ENCODE measurements at places on chromosomes 4 and X.

DNA sequence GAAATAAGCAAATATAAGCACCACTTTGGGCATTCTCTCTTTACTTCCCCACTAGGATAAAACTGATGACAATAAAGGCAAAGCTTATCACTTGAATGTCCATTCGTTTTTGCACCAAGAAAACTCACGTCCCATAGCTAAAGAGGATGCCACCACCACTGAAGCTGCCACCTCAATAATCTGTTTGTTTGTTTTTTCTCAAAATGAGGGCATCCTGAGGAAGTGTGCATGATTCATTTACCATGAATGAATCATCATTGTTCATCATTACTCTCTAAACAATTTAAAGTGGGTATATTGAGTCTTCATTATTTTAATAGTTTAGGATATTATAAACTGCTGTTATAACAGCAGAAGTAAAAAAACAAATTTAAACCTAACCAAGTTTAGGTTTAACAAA is 168.2 kb downstream of the DCTD start:
- no peak for DNase-seq

- DNase-seq = peak; percentile 82
These were observed 29.9 kb downstream of the FGFRL1 start for GRCh38 chr4:1041147-1041935.

GRCh38 chr4:115852767-115853091 is 739.3 kb upstream of the NDST4 start:
- DNase-seq = no peak

GRCh38 chr4:83389756-83390505 is 55.3 kb upstream of the HPSE start:
- DNase-seq = no peak

GRCh38 chr4:109195646-109196045 is 106.8 kb downstream of the COL25A1 start:
- DNase-seq = no peak

DNA sequence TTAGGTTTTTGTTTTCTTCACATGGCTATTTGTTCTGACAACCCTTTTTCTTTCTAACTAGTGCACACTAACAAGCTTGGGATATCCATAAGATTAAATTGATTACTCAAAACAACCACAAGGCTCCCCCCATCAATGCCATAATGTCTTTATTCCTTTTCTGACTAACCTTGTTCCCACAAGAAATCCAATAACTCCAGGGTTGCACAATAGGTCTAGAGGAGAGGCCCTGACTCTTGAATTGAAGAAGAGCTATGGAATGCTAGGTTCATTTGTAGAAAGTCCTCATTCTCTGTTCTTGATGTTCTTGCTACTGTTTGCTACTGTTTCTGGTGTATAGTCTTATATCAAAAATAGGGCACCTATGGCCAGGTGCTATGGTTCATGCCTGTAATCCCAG is 71.0 kb downstream of the PRRG1 start:
- DNase-seq = no peak

DNA sequence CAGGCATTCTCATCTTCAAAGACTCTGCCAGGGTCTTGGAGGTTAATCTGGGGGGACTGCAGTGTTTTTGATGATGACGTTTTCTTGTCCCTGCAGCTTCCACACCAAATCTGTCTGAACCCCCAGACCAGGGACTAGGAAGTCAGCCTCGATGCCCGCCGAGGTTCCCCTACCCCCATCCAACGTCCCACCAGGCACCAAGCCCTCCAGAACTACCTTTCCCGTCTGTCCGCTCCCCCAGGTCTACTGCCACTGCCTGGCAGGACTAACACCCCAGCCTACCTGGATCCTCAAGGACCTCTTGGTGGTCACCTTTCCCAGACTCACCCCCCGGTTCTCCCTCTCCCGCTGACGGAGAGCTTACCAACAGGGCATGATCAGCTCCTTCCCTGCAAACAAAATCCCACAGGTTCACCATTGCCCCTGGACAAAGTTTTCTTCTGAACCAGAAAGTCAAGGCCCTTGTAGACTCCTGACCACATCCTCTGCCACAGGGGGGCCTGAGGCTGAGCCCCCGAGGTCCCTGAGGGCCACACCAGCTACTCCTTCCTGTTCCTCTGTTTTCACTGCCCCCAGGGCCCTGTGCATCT is 40.9 kb downstream of the HMX1 start:
- DNase-seq = no peak

- no peak for DNase-seq
These were observed 134.4 kb downstream of the DDX53 start for GRCh38 chrX:23134136-23134535.

DNA sequence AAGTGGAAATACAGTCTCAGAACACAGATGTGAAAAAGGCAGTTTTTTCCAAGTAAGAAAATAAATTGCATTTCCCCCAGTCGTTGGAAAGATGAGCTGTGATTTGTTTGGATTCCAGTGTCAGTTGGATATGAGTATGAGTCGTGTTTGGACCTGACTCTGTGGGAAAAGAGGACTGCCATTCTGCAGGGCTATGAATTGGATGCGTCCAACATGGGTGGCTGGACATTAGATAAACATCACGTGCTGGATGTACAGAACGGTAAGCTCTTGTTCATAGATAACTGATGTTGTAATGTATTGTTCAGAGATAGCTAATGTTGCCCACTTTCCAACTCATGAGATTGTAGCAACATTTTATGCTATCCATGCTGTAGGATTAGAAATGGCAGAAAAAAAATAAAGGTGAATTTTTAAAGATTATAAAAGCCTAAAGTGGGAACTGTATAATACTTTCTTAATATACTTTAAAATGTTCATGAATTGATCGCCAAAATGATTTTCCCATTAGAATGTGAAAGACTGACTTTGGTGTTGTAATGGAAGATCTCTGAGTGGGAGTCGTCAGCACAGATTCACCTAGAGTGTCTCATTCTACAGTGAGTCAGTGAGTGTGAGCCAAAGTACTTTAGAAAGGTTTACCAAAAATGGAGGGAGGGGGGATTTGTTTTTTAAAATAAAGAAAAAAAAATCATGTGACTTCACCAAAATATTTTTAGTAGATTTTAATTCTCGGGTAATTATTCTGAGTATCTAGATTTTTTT is 178.7 kb downstream of the DCTD start:
- no peak for DNase-seq
